ENCODE measurements at places on chromosomes 3 and 15.

DNA sequence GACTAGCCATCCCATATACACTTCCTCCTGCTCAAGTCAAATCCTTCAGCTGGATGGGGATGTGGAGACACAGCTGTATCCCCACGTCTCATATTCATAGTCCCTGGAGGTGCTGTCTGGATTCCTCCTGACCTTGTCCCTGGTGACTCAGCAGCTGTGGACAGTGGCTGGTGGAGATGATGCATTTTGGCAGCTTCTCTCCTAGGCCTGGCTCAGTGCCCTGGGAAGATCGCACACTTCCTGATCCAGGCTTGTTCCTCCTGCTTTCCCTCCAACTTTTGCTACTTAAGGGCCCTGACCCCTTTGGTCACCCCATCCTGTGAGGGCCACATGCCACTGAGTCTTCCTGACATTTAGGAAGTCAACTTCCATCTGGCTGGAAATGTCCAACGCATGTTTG, 44.4 kb downstream of the ADAMTSL3 start:
- peak; percentile 11 for DNase-seq

- DNase-seq: no peak
Observed at GRCh38 chr3:159008401-159008800, 206.5 kb downstream of the MFSD1 start.

DNA sequence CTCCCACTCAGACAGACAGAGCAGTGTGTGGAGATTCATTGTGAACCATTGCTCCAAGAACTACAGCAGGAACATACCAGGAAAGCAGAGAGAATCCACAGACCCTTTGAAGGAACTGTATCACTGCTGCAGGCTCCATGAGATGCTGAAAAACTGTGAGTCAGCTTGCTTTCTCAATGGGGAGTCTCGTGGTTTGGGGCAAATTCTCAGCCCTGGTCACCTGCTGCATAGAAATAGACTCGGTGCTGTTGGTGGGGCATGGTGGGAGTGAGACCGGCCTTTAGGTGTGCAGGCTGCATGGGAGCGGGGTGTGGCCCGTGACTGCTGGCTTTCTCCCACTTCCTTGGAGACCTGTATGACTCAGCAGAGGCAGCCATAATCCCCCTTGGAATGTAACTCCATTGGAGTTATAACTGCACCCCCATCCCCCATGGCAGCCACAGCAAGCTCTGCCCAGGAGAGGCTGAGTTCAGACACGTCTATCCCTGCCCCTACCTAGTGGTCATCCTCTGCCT, 35.6 kb downstream of the ALCAM start:
- peak; percentile 54 for DNase-seq

GRCh38 chr3:30688776-30689641, 82.6 kb downstream of the TGFBR2 start:
- peak; percentile 70 for DNase-seq

GRCh38 chr3:190227064-190227463, 95.2 kb downstream of the CLDN1 start:
- no peak for DNase-seq

DNA sequence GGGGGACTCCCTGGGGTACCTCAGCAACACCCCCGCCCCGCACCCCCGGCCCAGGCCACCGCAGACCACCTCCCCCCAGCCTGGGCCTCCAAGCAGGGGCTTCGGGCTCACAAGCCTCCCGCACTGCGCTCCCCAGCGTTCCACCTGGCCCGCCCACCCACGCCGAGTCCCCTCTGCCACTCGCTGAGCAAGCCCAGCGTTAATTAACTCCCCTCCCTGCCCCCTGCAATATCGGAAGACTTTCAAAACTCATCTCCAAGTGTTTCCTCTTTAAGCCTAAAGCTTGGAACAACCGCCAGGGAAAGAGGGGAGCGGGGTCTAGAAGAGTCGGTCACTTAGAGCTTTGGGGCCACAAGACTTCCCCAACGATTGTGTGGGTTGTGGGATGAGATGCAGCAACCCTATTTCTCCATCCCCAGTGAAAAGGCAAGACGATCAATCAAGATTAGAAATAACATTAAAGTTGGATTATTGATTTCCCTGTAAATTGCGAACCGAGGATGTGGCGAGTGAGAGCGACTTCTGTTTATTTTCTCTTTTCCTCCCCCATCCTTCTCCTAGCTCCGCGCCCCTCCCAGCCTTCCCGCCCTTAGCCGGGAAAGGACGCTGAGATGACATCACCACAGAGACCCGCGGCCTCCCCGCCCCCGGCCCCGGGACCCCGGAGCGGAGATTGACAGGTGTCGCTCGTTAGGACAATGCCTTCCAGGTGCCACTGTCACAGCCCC, 30.2 kb downstream of the NR2F2 start:
- DNase-seq: no peak
